ENCODE measurements at places on chromosomes 13 and 19.

GRCh38 chr19:7874076-7874896, at the start of gene PRR36:
Gene PRR36 (minus strand): TSS chr19:7874390. CDS start chr19:7873689, 701 bp downstream.
- DNase-seq = no peak

GRCh38 chr19:51488491-51488890, 10.2 kb downstream of the CEACAM18 start:
- DNase-seq = no peak

DNA sequence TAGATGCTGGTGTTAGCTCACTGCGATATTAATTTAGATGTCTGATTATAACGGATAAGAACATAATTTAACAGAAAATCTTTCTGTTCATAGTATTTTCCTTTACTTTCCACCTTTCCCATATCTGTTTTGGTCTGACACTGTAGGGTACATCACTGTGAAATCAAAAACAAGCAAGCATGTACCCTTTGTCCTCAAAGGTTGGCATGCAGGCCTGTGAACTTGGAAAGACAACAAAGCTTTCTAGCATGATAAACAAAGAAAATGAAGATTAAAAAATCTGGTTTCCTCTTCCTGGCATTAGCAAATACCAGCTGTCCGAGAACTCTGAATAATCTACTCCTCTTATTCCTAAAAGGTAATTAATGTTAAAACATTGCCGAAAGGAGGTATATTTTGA, 31.6 kb downstream of the THSD1 start:
- DNase-seq = no peak

GRCh38 chr19:17294051-17294891, 9.0 kb downstream of the ABHD8 start:
- DNase-seq = peak; percentile 59

GRCh38 chr13:20360041-20360491, 127.9 kb upstream of the GJB6 start:
- DNase-seq = no peak

DNA sequence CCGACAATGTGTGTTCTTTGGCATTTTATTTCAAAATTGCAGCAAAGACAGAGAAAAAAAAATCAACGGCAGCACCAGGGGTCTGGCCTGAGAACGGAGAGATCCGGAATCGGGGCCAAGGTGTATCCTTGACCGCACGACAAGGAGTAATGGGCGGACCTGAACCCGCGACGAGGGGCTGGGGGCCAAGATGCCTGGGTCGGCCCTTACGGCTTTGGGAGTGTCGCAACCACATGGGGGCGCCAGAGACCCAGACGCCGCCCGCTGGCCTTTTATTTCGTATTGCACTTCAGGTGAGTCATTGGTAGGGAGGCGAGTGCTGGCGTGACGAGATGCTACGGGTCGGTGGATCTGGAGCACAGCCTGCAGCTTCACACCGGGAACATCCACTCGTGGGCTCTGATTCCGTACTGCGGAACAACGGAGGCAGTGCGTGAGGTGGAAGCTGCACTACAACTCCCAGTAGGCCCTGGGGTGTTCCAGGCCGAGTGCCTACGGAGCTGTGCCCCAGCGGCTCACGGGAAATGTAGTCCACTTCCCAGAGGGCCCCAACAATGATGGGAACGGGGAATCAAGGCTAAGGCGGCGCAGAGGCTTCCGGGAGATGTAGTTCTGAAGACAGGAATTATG, 15.7 kb downstream of the BCAT2 start:
- peak; percentile 71 for DNase-seq

GRCh38 chr19:50657712-50658440, 8.6 kb downstream of the C19orf81 start:
- peak; percentile 86 for DNase-seq

DNA sequence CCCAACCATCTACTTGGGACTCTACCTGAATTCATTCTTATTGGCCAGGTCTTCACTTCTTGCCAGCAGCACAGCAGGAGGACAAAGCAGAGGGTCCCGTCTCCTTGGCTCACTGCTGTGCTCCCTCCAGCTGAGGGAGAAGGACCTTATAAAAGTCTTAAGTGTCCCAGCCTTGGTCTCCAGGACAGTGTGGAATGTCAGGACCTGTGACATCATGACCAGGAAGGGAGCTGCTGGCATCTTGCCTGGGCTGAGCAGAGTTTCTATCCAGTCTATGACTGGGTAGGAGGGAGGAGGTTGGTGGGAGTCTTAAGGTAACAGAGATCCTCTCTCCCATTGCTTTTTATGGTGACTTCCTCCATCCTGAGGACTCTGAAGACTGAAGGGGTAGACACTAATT, 56.6 kb upstream of the ANKRD10 start:
- DNase-seq = no peak

GRCh38 chr13:41955605-41956004, 5.3 kb downstream of the VWA8 start:
- no peak for DNase-seq

- DNase-seq = no peak
Measured at GRCh38 chr13:99726282-99726894, 225.1 kb downstream of the TM9SF2 start.

DNA sequence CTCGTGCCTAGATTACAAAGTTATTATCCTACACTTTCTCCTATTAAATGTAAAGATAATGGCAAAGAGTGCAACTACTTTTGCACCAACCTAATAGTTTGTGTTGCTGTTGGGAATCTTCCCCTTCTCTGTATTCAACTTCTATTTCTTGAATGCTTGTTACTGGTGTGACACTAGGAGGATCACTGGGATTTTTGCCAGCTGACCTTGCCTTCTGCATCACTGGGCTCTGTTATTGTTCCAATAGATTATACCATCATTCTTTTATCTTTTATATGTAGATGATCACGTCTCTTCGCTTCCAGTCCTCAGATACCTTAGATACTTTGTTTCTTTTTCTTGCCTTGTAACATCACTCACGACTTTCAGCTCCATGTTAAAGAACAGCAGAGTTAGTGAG, 3.5 kb upstream of the OR10H4 start:
- DNase-seq = no peak

- DNase-seq = no peak
Measured at GRCh38 chr13:44465318-44465717, 91.7 kb downstream of the SERP2 start.

GRCh38 chr13:94343243-94343585, 136.3 kb downstream of the DCT start:
- no peak for DNase-seq
